Calu3 (cell line): ENCODE measurements at places on chromosomes 2 and 18.

- DNase-seq, result peak; percentile 89
Measured at GRCh38 chr2:113283704-113284284, 5.1 kb upstream of the PAX8 start.

GRCh38 chr2:9652898-9653479, 22.2 kb upstream of the YWHAQ start:
- no peak for DNase-seq

- no peak for DNase-seq
Measured at GRCh38 chr2:82968358-82968757, 1490.7 kb downstream of the SUCLG1 start.

GRCh38 chr2:28683100-28683706, 68.4 kb upstream of the PPP1CB start:
- peak; percentile 41 for DNase-seq

DNA sequence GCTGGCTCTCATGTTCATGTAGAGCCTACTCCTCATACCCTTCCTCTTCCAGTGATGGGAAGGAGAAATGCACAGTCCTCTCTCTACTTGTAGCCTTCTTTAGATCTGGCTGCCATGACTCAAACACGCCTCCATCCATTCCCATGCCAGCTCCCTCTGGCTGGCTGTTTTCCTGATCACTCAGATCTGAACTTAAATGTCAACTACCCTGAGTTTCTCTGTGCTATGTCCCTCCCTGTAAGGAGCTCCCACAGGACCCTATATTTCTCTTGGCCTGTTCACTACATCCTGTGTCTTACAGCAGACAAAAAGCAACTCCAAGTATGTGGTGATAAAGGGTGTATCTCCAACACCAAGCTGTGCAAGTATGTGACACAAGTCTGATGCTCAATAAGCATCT, 152.4 kb downstream of the TCF4 start:
- DNase-seq, result no peak

- DNase-seq, result no peak
Measured at GRCh38 chr2:190903693-190904450, 23.3 kb downstream of the GLS start.

DNA sequence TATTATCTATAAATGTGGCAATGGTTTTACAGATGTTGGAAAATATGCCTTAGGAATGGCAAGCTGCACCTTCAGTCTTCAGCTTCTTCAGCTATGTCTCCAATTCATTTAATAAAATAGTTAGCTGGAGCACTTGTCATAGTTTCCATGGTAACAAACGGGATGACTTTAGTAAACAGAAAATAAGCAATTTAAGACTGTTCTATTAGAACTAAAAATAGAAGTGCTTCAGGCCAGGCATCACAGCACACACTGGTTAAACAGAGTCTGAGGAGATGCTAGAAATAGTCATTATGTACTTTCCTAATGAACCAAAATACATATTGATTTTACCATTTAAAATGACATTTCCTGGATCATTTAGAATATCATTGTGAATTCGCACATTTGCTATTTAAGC, 195.0 kb downstream of the GCA start:
- no peak for DNase-seq

DNA sequence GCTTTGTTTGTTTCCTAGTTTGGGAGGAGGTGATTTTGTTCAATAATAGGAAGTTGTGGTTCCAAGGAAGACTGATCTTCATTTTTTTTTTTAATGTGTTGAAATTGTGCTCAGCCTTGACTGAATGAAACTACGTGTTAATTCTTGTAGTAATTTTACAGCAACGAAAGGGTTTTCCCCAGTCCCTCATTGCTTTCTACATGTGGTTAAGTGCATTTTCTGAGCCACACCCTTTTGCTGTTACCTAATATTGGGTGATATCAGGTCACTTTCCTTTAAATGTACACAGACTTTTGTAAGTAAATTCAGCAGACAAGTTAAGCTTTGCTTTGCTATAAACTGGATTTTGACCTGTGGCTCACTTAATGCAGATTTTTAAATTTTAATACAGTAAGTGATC, 73.6 kb downstream of the OTX1 start:
- no peak for DNase-seq

DNA sequence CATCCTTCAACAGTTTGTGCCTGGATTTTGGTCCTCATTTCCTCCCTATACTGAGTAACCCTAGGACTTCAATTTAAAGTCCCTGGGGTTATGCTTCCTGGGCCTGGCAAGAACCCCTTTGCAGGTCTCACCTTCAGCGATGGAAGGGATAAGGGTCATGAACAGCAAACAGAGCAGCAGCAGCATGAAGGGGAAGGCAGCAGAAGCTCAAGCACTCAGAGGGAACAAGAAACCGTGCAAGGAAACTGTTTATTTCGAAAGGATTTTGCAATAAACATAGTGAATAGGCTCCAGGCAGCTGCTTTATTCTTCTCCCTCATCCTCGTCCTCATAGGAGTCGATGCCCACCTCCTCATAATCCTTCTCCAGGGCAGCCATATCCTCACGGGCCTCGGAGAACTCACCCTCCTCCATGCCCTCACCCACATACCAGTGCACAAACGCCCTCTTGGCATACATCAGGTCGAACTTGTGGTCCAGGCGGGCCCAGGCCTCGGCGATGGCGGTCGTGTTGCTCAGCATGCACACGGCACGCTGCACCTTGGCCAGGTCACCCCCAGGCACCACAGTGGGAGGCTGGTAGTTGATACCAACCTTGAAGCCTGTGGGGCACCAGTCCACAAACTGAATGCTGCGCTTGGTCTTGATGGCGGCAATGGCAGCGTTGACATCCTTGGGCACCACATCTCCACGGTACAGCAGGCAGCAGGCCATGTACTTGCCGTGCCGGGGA, 2.8 kb upstream of the TUBA4B start:
- no peak for DNase-seq

DNA sequence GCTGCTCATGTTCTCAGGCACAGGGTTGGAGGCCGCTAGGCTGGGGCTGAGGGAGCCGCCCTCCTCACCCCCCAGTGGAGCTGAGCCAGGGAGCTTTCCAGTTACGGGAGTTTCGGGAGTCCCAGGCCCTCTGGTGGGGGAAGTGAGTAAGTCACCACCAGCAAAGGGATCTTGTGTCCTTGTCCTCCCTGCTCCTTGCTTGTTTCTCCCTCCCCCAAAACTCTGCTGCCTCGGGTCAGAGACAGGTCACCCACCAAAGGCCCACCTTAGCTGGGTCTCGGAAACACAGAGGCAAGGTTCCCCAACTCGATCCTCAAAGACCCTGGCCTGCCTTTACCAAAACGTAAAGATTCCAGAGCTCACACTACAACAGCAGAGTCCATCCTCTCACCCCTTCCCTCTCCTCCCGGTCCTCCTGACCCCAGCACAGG, 60.5 kb upstream of the POMC start:
- DNase-seq, result peak; percentile 76
